NCI-H2029 (cell line): ENCODE measurements at places on chromosomes 6 and 20.

DNA sequence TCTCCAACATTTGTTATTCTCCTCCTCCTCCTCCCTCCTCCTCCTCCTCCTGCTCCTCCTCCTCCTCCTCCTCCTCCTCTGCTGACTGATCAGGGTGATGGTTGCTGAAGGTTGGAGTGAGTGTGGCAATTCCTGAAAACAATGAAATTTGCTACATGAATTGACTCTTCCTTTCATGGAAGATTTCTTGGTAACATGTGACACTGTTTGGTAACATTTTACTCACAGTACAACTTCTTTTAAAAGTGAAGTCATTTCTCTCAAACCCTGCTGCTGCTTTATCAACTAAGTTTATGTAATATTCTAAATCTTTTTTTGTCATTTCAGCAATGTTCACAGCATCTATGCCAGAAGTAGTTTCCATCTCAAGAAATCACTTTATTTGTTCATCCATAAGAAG lies 543.0 kb downstream of the MAFB start:
- no peak for DNase-seq

DNA sequence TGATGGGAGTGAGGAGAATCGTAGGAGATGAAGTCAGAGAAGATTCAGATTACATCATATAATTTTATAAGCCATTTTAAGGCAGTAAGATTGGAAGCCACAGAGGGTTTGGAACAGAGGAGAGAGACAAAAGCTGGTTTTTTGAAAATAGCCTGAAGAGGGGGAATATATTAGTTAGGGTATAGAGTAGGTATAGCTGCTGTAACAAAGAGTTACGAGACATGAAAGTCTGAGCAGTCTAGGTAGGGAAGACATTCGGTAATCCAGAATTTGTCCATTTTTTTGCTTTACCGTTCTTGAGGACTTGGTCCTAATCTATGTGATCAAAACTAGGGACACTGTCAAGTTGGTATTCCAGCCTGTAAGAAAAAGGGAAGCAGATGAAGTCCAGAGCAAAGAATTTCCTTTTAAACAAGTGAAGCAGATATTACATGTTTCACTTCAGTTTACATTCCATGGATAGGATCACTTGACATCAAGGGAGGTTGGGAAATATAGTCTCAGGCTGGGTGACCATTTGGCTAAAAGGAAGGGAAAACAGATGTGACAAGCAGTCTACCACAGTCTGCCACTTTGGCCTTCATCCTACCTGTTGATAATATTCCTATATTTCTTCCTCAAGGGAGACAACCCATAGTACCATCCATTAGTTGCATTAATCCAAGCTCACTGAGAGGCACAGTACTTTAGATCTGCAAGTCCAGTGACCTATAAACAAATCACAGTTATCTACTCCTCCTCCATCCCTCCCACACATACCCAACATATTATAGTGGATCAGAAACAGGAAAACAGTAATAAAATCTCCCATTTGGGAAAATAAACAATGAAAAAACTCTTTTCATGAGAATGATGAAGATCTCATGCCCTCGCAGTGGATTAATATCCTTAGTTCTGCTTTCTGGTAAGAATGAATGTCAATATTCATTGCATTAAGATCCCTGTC lies 10.2 kb downstream of the FAM135A start:
- no peak for DNase-seq

- DNase-seq = no peak
Observed at GRCh38 chr20:14410869-14411555, 73.6 kb upstream of the FLRT3 start.

GRCh38 chr6:20154753-20155152 lies 57.5 kb downstream of the MBOAT1 start:
- no peak for DNase-seq

GRCh38 chr6:451847-452246 lies 60.3 kb downstream of the IRF4 start:
- no peak for DNase-seq

DNA sequence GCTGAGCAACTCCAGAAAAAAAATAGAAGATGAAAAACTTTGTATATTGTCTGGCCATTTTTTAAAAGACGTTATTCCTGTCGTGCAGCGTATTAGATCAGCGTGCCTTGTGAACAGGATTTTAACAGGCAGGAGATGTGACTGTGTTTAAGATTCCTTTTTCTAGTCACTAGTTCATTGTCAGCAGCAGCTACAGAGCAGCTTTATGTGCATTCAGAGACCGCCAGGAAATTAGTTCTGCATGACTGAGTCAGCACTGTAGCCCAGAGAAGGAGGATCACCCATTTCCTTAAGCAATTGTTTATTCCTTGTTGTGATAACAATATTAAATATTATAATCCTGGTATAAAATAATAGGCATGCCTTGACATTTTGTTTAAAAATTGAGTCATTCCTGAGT lies 75.4 kb upstream of the ADGRB3 start:
- DNase-seq = peak; percentile 74

DNA sequence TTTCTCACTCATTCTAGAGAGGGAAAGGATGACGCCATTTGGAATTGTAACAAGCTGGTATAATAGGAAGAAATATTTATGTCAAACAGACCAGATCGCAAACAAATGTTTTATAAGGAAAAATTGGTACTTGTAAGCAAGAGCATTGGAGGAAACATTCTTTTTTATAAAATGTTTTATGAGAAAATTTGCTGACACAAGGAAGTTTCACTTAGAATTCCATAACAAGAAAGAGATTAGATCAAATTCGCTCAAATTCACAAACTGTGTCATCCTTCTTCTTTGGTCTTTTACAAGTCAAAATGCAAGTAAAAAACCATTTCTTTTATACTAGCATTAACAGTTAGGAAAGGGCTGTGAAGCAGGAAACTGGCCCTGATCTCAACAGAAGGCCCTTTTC lies 179.9 kb downstream of the TRDN start:
- no peak for DNase-seq

DNA sequence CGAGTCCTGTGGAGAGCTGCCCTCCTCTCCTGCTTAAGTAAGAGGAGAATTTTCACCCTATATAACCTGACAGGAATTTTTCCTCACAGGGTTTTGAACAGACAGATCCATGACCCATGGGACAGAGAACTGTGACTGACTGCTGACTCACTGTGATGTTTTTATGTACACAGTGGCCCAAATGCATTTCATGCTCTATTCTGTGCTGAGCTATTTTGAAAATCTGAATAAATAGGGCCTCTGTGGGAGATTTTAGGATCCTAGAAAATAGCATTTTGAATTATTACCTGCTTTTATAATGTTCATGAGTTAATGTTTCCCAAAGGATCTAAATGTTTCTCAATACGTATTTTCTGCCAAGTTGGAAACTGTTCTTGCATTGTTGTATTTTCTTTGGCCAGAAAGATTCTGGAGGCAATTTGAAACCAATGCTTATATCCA lies 577.4 kb downstream of the HTR1B start:
- DNase-seq = no peak

DNA sequence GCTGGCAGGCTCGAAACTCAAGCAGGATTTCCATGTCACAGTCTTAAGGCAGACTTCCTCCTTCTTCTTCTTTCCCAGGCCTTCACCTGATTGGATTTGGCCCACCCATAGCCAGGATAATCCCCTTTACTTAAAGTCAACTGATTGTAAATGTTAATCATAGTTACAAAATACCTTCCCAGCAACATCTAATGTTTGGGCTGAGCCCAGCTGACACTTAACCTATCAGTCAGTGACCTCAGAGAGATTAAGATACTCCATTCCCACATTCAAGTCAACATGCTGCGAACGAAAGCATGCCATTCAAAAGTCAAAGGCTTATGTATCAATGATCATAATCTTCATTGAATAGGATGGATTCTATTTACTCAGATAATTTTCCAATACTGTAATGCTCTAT lies 16.0 kb downstream of the MAP7 start:
- no peak for DNase-seq

DNA sequence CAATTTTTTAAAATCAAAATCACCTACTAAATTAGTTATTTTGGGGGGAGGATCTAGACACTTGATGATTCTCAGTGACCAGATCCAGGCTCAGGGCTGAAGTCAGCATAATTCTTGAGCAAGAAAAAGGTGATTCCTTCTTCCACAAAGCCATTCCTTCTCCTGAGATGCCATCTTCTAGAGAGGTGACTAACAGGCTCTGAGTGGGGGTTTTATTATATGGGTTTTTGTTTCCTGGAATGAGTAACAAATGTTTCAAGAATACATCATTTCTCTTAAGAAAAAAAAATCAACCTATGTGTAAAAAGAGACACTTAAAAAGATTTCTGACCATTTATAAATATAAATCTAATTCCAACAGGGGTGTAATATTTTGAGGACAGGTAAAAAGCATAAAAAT lies 154.3 kb downstream of the NFATC2 start:
- no peak for DNase-seq

GRCh38 chr20:33833333-33833732 lies 22.2 kb downstream of the CHMP4B start:
- no peak for DNase-seq

DNA sequence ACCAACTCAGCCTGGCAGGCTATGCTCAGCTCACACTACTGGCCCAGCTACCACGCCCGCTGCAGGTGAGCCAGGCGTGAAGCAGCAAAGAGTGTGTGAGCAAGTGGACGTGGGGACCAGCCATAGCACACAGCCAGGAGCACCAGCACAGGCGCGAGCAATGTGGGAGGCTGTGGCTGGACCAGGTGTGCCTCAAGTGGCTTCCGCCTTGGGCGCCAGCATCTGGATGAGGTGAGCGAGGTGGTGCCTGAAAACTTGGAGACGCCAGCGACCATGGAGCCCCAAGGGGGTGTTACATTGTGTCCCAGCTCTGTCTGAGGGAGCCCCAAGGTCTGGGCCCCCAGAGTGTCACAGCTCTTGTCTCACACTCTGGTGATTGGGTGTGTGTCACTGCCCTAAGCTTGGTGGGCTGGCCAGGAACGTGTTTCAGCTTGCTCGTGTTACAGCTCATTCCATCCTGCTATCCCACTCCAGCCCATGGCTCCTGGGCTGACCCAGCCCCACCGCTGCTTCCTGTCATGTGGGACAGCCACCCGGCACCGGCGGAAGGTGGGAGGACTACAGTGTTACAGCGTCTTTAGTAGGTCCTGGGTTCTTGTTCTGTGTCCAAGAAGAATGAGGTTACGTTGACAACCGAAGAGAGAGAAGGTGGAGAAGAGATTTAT lies 508.0 kb upstream of the MMS22L start:
- no peak for DNase-seq

DNA sequence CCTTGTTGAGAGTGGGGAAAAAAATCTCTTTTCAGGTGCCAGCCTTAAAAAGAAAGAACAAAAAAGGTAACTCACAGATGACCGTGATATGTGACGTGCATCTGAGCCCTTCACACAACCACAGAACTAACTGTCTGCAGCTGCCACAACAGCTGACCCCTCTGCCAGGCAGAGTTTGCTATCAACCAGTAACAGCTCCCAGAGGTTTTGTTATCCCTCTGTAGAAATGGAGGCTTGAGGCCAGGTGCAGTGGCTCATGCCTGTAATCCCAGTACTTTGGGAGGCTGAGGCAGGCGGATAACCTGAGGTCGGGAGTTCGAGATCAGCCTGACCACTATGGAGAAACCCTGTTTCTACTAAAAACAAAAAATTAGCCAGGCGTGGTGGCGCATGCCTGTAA lies 42.8 kb downstream of the SLC52A3 start:
- no peak for DNase-seq

DNA sequence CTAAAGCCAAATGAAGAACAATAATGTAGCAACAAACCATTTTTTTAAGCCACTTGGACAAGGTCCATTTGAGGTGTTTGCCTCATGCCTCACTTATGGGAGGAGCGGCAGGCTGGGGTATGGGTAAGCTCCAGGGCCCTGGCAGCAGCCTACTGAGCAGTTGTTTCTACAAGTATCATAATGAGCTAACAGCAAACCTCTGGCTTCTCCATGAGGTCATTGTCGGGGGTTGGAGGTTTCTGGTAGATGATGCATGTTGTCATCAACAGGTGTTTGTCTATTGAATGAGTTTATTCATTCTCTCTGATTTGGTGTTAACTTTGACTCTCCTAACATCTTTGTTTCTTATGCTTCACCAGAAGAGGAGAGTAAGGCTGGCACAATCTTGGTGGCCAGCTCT lies 150.7 kb downstream of the TBC1D7 start:
- DNase-seq = peak; percentile 54

- peak; percentile 91 for DNase-seq
Observed at GRCh38 chr6:18997375-18997826, 610.3 kb downstream of the RNF144B start.

- no peak for DNase-seq
Observed at GRCh38 chr20:37430778-37431460, 85.0 kb downstream of the SRC start.

DNA sequence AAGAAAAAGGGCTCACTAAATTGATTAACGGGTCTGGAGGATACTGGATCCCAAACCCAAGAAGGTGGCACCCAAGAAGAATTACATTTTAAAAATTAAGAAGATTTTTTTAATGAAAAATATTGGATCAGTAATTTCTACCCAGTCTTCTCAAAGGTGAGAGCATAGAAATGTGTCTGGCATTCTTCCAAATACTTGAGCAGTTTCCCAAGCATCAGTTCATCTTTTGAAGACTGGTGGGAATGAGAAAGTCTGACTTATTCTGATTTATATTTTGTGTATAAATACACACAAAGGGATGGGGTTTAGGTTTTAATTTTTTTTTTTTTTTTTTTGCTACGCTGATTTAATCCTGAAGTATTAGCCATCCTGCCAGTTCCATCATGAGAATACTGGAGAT lies 3.3 kb downstream of the MGME1 start:
- no peak for DNase-seq

DNA sequence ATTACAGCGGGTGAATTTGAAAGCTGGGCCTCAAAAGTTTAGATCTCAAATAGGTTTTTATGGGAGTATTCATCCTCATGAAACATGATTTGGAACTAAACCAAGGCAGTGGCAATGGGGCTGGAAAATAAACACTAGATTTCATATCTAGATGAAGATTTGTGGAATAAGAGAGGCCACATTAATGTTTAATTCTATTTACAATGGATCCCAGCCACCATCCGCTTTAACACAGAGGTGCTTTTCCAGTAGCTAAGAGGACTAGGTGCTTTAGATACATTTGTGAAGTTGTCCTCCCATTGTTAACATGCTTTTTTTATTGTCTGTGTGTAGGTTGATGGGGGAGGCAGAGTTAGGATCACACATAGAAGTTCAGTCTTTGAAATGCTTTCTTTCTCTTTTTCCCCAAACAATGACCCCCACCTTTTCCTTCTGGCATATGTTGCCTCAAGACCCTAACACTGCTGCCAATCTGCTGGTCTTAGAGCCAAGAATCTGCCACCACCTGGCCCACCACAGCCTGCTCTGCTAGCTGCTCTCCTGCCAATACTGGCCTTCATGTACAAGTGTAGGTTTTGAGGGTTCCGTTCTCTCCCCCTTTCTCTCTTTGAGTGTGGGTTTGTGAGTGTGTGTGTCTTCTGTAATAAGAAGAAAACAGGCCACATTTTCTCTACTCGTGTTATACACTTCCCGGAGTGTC lies 27.8 kb upstream of the GFRAL start:
- DNase-seq = no peak

DNA sequence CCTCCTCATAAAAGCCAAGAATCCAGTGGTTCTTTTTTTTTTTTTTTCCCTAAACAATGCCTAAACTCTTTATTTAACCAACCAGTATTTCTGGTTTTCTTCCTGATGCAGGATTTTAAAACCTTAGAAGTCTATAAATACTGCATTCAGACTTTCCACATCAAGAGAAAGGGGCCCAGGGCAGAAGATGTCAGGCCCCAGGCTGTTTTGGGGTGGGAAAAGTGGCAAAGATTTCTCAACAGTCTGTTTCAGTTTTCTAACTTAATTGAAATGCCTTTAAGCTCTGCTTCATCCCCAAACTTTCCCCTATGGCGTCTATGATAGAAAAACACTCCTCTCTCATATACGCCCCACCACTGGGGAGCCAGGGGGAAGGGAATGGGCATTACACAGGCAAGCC lies 33.1 kb downstream of the QRSL1 start:
- DNase-seq = no peak

GRCh38 chr20:19974630-19975435 lies 42.3 kb upstream of the NAA20 start:
- peak; percentile 80 for DNase-seq
